ENCODE measurements at places on chromosomes 11 and 22. TPM values are rescaled to one million over a fixed set of nuclear protein-coding genes. Genes with fewer than 3 reads are reported as not detected.

The APIP gene
- 17.4 TPM for total RNA-seq

The SLN gene
- total RNA-seq: 1.4 TPM

DNA sequence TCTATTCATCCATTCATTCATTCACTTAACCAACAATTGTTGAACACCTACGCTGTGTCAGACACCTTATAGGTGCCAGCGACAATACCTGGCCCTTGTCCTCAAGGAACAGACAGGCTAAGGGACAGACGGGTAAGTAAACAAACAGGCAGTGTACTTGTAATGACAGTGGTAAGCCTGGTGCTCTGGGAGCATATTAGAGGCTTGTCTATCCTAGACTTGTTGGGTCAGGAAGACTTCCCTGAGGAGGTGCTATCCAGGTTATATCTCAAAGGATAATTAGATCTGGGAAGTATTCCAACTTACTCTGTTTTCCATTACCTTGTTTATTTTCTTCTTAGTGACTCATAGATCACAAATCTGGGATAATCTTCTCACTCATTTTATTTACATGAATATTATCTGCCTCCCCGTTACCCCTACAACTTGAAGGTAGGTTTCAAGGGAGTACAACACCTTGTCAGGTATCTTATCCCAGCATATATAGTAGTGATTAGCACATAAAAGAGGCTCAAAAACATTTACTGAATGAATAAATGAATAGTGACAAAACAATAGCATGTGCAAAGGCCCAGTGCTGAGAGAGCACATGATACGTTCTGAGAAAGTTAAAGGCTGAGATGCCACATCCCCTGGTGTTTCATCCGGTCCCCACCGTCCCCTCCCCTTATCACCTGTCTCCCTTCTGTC, 75.3 kb upstream of the NCAM1 start:
- DNase-seq: no peak

DNA sequence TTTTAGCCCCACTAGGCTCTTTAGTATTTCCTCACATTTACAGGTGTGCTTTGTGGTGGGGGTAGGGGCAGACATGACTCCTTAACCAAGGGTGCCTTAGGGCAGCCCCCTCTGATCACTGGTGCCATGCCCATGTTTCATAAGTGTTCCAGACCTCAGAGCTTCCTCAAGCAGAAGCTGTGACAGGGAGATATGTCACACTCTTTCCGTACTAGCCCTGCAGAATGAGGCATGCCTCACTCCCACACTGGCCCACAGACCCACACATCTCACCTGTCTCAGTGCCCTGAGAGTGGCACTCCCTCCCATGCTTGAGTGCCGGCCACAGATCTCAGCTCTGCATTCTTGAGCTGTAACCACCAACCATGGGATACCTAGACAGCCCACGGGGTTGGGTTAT, 22.9 kb upstream of the OR56B4 start:
- DNase-seq: no peak

The CCDC34 gene
- total RNA-seq: 15.6 TPM

The LRP4 gene
- total RNA-seq: 87.5 TPM

DNA sequence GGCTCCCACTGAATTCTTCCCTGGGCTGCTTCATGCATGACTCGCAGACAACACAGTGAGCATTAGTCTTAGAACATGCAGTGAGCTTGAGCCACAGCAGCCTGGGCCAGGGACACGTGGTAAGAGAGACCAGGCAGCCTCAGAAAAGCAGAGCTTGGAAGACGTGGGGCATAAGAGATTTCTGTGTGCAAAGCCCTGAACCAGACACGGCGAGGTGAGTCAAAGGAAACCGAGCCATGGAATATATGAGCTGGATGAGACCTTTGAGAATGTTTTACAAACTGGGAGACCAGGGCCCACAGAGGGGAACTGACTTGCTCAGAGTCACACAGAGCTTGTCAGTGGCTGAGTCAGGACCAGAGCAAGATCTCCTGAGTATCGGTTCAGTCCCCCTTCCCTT, 8.5 kb upstream of the FXYD6 start:
- DNase-seq: no peak

DNA sequence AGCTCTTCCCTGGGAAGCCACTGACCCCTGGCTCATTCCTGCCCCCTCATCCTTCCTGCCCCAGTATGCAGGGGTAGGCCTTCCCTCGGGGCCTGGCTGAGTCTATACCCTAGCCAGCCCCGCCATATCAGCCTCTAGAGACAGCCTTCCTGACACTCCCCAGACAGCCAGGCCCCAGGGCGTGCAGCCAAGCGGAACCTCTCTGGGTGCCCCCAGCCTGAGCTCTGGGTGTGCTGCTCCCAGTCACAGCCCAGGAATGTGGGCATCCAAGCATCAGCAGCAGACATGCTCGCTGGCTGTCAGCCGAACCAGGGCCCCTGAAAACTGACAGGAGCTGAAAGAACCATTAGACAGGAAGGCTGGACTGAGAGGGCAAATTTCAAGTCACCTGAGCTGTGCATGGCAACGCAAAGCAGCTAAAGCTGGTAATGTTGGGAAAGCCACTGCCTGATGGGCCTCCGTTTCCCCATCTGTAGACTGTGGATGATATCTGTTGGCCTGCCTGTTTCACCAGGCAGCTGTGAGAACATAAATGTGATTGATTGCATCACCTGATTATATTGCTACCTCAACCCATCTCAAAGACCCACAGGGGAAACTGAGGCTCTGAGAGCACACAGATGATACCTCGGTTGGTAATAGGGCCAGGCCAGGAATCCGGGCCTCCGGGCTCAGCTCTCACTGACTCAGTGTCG, 93.2 kb downstream of the LRRC32 start:
- no peak for DNase-seq

DNA sequence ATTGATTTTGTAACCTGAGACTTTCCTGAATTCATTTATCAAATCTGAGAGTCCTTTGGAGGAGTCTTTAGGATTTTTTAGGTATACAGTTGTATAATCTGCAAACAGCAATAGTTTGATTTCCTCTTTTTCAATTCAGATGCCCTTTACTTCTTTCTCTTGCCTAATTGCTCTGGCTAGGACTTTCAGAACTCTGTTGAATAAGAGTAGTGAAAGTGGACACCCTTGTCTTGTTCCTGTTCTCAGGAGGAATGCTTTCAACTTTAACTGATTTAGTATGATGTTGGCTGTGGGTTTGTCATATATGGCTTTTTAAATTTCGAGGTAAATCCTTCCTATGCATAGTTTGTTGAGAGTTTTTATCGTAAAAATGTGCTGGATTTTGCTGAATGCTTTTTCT, 227.4 kb downstream of the CSNK2A3 start:
- no peak for DNase-seq

- no peak for DNase-seq
These were observed 26.3 kb downstream of the TOLLIP start for GRCh38 chr11:1283091-1283511.

DNA sequence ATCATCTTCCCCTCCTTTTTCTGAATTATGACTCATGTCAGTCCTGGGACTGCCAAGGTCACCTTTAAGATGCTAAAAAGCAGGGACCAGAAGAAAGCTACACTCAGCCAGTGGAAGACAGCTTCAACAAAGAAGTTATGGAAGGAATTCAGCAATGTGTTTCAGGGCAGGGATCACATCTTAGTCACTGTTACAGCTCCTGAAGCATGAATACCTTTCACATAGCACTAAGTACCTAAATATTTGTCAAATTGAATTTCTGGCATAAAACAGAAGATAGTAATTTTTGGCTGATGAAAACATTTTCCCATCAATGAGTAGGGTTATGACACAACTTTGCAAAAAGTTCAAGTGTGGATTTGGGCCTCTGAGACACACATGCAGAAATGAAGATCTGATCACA, 5.2 kb downstream of the DDB1 start:
- DNase-seq: no peak

- DNase-seq: no peak
These were observed 2.5 kb upstream of the RCOR2 start for GRCh38 chr11:63919267-63920125.

The IRF7 gene
- total RNA-seq: 18.1 TPM

The CLDN5 gene
- 56.7 TPM for total RNA-seq

The CLMP gene
- 4.8 TPM for total RNA-seq

DNA sequence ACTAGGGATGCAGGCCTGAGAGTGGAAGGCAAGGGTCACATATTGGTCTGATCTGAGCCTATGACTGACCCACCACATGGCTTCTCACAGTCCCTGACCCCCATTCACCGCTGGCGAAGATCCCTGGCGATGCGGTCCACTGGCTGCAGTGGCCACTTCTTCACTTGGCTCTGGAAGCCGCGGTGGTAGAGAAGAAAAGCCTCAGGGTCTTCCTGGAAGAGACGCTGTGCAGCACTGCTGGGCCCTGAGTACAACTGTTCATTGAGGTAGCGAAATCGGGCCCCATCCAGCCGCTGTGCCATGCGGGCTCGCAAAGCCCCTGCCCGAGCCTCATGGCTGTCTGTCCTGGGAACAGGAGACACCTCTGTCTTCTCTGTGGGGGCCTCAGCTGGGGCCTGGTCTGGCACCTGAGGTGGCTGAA, 2.4 kb downstream of the RRP8 start:
- DNase-seq: no peak

DNA sequence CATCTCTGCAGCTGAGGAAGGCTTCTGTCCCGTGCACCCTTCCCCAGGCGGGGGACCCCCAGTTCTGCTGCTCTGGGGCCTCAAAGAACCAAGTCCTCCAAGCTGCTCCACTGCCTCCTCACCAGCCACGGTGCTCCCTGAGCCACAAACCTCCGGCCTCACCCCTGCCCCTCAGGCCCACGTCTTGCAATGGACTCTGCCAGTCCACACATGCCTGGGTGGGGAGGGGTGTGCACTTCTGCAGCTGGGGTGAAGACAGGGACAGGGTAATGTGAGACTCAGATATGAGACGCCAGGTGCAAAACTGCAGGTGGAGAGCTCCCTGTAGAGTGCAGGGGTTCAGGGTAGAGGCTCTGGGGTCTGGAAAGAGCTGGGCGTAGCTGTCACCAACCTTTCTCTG, 3.2 kb upstream of the PTDSS2 start:
- DNase-seq: no peak

GRCh38 chr22:35018995-35019394, 47.0 kb upstream of the ISX start:
- no peak for DNase-seq

DNA sequence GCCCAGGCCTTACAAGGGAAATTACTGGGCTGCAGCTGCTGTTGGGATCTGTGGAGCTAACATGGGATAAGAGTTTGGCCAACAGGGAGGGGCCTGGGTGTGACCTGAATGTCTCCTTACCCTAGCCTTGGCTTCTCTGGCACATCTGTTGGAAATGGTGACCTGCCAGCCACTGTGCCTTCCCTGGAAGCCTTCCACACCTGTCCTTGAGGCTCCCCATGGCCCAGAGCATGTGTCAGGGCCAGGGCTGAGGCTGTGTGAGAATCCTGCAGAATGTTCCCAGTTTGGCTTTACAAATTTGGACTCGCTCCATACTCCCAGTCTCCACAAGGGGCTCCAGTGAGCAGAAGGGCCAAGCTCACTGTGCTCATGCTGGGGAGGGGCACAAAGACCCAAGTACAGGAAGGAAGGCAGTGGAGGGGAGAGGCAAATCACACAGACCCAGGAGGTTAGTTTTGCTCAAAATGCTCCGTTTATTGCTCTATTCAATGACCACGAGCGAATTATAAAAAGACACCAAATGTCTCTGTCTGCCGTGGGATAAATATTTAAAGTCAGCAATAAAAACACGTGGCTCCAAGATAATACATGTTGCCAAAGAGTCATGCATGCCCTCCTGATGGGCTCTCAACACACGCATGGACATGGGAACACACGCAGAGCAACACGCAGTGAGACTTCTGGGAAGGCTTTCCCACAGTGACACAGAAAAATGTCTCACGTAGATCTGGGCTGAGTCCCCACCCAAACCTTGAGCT, 1.7 kb upstream of the IGSF22 start:
- DNase-seq: no peak

DNA sequence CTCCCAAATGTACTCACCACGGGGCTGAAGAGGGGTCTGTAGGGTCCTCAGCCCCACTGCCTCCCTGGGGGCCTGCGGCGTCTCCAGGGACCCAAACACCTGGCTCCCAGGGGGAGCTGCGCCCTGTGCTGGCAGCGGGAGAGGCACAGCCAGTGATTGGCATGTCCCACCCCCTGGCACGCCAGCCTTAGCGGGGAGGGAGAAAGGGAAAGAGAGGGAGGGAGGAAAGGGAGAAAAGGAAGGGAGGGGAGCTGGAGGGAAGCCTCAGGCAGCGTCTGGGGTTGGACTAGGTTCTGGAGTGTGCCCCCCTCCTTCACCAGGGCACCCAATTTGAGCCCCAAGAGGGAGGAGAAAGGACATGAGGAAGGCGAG, at the start of gene CHRM1:
CHRM1 (minus strand) TSS at position 163 of the 372 bp plus-strand sequence. CDS start 10,263 bp downstream, outside the sequence.
- DNase-seq: no peak

DNA sequence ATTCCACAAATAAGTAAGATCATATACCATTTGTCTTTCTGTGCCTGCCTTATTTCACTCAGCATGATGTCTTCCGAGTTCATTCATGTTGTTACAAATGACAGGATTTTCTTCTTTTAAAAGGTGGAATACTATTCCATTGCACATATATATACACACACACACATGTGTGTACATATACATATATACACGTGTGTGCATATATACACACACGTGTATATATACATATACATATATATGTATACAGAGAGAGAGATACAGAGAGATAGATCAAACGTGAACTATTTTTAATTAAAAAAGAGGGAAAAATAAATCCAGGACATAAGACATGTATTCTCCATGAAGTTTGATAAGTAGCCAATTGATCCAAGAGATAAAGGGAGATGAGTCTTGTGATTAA, 108.1 kb downstream of the TRPC6 start:
- no peak for DNase-seq

DNA sequence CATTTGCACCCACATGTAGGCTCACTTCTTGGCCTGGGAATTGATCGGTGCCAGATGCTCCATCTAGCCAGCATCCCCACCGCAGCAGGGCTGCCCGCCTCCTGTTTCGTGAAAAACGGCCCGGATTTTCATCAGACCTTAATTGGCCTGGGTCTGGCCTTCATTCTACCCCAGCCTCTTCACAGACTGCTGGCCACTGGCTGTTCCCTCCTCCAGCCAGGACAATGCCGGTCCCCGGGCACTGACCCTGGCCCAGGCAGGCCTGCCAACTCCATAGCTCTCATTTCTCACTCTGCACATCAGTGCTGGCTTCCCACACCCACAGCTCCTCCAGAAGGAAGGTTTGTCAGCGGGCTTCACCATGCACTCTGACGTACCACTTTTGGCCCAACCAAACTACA, 27.9 kb downstream of the TIMP3 start:
- no peak for DNase-seq

All from dorsolateral prefrontal cortex (tissue), 122 donors.